ENCODE measurements at places on chromosomes 7 and 10.

- no peak for DNase-seq
These were observed 957 bp upstream of the ANKRD2 start for GRCh38 chr10:97571622-97572021.

GRCh38 chr10:24340883-24341282 lies 131.9 kb downstream of the KIAA1217 start:
- no peak for DNase-seq

DNA sequence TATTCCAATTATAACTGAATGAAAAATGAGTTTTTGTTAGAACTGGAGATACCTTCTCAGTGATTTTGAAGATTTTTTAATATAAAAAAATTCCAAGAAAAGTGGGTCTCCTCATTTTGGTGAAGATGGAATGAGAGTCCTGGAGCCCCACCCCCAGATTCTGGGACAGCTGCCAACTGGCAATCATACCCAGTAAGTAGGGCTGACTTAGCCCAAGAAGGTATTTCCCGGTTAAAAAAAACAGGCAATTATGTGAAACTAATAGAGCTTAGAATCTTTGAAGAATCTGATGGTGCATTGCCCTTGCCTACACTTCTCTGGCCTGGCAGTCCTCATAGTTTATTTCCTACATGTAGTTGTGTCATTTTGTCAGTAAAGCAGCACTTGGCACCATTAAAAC lies 52.8 kb upstream of the VWDE start:
- peak; percentile 91 for DNase-seq

DNA sequence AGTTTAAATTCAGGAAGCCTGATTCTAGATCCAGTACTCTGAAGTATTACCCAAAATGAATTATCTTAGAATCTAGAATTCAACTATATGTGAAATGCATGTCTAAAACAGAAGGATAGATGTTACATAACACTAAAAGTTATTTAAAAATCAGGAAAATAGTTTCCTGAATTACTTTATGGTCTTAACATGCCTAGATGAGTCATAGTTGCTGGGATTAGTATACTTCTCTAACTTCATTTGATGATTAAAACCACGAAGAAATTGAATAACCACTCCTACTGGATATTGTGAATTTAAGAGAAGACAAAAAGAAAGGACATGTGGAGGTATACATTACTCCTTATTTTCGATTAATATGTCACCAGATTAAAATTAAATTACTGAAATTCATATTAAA lies 65.5 kb downstream of the ATAD1 start:
- no peak for DNase-seq

DNA sequence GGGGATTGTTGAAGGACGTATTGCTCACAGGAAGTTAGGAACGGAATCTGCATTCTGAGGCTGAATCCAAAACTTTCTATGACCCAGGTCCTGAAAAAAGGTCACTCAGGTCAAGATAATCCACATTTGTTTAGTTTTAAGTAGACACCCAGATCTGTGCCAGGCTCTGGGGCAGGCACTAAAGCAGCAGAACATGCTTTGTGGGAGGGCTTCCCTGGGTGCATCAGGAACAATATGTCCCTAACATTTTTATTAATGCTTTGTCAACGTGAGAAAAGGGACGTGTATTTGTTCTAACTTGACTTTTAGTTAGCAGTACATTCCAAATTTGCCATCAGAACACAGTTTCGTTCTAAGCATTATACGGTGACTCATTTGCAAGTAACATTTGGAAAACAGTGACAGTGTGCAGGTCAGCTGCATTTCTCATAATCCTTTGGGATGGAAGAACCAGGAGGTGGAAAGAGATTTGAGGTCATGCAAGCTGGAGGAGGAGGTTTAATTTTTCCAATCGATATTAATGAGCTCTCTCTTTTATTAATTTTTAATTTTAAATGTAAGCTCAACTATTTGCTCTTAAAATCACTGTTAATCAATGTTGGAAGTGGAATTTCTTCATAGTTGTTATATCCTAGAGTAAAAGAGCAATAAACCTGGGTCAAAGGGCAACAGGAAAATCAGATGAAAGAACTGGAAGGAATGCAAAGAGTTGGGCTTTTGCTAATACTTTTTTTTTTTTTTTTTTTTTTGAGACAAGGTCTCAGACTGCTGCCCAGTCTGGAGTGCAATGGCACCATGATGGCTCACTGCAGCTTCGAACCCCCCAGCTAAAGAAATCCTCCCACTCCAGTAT lies 35.0 kb downstream of the TAS2R41 start:
- no peak for DNase-seq

- DNase-seq: no peak
These were observed 3.3 kb downstream of the TMEM140 start for GRCh38 chr7:135151132-135151531.

DNA sequence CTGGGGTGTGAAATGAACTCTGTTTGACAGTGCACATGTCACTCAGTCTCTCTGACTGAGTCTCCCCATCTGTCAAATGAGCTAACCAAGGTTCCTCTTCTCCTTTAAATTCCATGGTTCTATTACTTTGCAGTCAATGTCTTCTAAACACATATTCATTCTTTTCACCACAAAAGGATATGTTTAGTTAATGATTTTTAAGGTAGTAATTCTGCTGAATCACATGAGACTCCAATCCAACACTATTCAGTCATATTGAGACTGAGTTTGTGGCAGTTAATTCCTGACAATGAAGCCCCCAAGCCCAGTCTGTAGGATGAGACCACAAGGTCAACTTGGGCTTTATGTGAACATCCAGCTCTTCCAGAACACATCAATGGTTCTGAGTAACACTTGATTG lies 85.3 kb downstream of the CALN1 start:
- no peak for DNase-seq

GRCh38 chr7:54255242-54255641 lies 286.9 kb upstream of the VSTM2A start:
- no peak for DNase-seq

DNA sequence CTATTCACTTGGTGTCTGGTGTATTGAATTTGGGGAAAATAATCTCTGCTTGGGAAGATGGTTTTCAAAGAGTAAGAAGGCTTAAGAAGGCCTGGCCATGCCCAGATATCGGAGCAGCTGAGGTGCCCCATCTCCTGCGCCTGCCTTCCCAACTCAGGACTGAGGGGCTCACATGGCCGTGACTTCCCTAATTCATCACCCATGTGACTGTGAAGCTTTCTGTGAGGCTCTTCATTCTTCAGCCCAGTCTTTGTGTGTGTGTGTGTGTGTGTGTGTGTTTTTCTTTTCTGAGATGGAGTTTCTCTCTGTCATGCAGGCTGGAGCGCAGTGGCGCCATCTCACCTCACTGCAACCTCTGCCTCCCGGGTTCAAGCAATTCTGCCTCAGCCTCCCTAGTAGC lies 53.2 kb downstream of the PROSER2 start:
- no peak for DNase-seq

DNA sequence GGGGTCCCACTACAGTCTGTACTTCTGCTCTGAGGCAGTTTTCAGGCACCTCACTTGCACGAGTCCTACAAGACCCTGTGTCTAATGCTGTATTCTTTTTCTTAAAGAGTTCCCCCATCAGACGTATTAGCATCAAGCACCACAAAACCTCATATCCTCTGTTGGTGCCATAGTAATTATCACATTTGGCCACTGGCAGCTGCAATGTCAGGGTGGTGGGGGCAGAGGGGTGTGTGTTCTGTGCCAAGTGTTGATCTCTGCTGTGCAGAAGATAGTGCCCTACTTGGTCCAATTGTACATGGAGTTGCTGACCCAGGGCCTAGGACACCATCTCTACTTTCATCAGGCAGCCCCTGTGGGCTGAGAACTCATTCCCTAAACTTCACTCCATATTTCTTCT lies 20.0 kb upstream of the JAZF1 start:
- DNase-seq: peak; percentile 24

DNA sequence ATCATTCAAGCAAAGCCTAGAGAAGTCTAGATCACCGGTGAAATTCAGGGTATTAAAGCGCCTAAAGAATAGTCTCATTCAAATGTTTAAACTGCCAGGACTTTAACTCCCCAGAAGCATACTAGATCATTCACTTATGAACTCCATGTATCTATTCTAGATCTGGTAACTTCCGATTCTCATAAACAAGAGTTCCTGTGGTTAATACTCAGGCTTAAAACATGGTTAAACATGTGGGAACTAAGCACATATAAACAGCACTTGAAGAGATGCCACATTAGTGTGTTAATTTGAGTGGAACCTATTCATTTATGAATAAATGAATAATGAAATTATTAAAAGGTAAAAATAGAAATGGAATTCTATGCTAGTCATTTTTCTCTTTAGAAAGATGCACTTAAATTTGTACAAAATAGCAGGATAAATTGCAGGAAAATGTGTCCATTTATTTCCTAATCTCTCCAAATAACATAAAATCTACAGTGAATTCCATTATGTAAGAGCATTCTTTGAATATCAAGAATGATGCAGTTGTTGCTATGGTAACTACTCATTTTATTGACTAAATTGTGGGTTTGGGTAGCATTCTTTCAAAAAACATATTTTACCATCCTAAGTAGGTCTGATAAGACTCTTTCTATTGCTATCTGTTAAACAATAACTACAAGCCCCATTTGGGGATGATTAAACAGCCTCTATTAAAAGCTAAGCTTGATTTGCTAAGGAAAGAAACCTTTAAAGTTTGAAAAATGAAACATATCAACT lies 147.6 kb upstream of the TMEM168 start:
- DNase-seq: no peak

- no peak for DNase-seq
These were observed 591.6 kb downstream of the REEP3 start for GRCh38 chr10:64112701-64113355.

- DNase-seq: no peak
These were observed 10.6 kb downstream of the SGMS1 start for GRCh38 chr10:50613150-50613549.

DNA sequence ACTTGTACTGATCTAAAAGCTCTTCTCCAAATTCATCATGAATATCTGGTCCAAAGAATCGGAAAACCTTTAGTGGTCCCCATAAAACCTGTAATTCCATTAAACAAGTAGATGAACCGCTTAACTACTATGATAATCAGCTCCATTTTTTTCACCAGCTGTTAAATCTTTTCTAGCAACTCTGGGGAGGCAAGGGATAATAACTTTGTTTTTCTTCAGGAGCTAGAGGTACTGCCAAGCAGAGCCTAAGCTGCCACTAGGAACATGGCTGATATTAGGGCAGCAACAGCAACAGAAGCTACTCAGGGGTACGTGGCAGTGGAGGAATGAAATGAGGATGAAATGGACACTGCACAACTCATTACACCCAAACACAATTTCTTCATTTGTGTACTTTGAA lies 138.0 kb downstream of the SRPK2 start:
- no peak for DNase-seq

- DNase-seq: peak; percentile 32
These were observed 9.9 kb downstream of the FAM204A start for GRCh38 chr10:118332236-118332635.

DNA sequence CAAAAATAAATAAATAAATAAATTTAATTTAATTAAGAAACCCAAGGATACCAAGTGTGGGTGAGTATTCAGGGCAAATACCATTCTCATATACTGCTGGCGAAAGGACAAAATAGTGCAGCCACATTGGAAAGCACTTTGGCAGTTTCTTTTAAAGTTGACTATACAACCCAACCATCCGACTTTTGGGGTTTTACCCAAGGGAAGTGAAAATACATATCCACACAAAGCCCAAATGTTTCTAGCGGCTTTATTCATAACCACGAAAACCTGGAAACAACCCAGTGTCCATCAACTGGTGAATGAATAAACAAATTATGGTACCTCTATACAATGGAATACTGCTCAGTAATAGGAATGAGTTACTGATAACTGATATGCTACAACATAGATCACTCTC lies 36.2 kb upstream of the OGDHL start:
- no peak for DNase-seq

- DNase-seq: no peak
These were observed 65.4 kb upstream of the APBB1IP start for GRCh38 chr10:26372513-26373354.

DNA sequence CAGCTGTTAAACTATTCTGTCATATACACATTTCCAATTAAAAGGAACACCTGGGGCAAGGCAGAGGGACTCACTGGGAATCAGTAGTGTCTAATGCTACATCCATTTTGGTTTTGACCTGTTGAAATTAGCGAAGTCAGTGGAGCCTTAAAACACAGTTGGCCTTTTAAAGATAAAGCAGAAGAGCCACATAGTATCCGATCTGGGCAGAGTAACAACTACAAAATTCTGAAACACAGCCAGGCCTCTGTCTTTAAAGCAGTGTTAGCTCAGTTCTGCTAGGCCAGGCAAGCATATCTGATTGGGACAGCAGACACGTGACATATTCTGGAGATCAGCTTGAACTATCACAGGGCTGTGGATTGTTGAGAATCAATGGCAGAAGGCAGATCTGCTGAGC lies 117.5 kb upstream of the WNT16 start:
- DNase-seq: peak; percentile 46

DNA sequence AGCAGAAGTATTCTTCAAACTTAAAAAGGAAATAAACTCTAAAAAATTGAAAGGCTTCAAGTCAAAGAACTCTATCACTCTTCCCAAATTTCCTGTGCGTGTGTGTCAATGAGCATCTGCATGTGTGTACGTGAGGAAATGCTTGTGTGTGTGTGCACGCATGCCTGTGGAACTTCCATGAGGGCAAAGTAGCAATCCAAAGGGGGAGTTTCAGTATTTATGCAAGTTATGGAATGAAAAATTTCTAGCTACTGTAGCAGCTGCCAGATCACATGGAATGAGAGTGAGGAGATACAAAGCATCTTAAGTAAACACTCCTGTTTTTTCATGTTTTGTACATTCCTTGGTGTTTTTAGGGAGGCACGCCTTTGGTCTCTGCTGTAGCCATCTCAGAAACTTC lies 152.6 kb downstream of the RAPGEF5 start:
- no peak for DNase-seq

DNA sequence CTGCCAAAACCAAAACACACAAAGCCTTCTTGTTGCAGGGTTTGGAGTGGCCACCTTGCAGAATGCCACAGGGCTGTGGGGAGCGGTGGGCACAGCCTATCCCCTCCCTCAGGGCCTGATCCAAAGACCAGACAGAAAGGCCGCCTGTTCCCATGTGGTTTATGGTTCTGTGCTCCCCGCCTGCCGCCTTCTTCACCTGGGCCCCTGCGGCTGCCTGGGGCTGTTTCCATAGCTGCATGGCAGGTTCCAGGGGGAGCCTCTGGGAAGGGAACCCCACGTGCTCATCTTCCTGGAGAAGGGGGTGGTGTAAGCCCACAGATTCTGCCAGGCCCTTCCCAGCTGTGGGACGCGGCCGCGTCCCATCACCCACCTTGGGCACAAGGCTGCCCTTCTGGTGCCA lies 70.7 kb upstream of the EZH2 start:
- DNase-seq: no peak

- no peak for DNase-seq
These were observed 282.2 kb upstream of the GALNT17 start for GRCh38 chr7:70849580-70850235.

- no peak for DNase-seq
These were observed 7.8 kb upstream of the CYP3A4 start for GRCh38 chr7:99791667-99792369.

GRCh38 chr10:43843321-43844101 lies 194.8 kb upstream of the ZNF32 start:
- DNase-seq: no peak

- DNase-seq: no peak
These were observed 167.5 kb downstream of the ARHGAP12 start for GRCh38 chr10:31761156-31761555.

GRCh38 chr7:74318043-74318442 lies 28.8 kb downstream of the CLIP2 start:
- DNase-seq: no peak
